ENCODE measurements at places on chromosomes 2 and 18.

- no peak for DNase-seq
Observed at GRCh38 chr2:41914936-41915335, 132.9 kb upstream of the PKDCC start.

DNA sequence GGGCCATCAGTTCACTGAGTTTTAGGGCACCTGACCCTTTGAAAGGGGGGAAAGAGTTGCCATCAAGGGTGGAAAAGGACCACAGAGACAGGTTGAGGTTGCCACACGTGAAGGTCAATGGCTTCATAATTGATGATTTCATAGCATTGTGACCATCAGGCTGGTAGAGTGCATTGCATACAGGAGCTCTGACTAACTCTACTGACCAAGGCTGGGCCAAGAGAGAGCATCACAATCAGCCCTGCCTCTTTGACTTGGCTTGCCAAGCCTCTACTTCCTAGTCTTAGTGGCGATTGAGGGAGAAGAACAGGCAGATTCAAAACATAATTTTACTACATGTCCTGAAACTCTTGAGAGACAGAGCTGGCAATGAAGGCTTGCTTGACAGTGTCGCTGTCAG is 5.8 kb upstream of the TNP1 start:
- DNase-seq: no peak

DNA sequence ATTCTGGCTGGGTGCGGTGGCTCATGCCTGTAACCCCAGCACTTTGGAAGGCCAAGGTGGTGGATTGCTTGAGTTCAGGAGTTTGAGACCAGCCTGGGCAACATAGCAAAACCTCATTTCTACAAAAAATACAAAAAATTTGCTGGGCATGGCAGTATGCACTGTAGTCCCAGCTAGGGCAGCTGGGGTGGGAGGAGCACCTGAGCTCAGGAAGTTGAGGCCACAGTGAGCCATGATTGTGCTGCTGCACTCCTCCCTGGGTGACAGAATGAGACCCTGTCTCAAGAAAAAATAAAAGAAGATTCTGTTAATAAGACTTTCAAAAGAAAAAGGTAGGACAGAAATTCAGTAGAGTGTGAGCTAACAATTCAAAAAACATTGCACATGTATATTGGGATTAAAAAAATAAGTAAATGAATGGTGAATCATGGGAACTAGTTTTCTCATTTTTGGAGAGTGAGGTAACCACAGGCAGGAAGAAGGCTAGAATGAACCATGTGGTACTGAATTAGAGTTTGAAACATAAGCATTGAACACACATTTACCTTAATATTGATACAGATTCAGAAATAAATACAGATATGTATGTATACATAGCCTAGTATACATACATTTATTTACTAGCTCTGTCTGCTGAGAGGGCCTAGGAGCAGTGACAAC is 53.5 kb downstream of the NCOA1 start:
- DNase-seq: no peak

DNA sequence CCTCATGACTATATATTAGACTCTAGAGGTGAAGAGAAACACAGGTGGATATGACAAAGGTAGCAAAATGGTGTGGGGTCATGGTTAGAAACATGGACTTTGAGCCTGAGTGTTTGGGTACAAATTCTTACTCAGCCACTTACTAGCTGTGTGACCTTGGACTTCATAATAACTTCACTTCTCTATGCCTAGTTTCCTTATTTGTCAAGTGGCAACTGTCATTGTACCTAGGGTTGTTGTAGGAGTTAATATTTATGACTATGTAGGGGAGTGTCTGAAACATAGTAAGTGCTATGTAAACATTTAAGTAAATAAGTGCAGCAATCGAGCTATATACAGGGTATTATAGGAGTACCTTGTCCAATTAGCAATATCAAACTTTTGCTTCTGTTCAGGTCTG is 49.7 kb upstream of the RAPH1 start:
- no peak for DNase-seq

DNA sequence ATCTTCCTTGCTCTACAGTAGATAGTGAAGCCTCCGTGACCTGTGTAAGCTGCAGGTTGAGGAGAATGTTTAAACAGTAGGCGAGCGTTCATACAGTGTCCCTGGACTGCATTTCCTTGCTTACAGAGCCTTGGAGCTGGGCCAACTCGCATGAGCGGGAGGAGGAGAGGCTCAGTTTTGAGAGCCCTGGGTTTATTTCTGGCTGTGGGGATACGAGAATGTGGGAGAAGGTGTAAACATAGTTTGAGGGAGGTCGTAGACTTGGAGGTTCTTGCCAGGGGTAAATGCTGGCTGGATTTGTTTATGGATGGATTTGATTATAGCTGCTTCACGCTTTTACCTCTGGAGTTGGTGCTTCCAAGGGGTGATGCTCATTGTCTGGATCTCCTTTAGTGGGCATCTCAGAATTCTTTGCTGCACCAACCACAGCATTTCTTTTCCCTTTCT is 20.8 kb downstream of the CRIM1 start:
- DNase-seq: no peak

DNA sequence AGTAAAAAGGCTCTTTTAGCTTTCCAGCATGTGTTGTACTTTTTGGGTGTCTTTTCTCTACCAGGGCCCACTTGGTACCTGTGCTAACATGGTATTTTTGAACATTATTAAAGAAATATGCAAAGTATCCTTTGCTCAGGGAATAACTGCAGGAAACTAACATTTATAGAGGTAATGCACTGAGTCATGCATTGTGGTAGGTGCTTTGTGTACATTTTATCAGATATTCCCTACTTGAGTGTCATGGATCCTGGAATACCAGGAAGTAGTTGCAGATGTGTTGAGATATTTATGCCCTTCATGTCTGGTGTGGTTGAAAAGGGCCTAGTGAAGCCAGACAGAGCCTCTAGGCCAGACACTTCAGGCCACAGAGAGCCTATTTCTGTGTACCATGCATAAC is 215.5 kb upstream of the CYRIA start:
- DNase-seq: no peak

- peak; percentile 64 for DNase-seq
Observed at GRCh38 chr18:63683152-63683551, 19.6 kb upstream of the SERPINB11 start.

- peak; percentile 29 for DNase-seq
Observed at GRCh38 chr2:135797497-135798274, 39.3 kb downstream of the LCT start.
